Stimulated activated CD4-positive, alpha-beta T cell treated with anti-CD3 and anti-CD28 coated beads, TNF-alpha, amount 100 ng/mL, for 1 hour (primary cell): ENCODE measurements at places on chromosomes 1 and 21.

DNA sequence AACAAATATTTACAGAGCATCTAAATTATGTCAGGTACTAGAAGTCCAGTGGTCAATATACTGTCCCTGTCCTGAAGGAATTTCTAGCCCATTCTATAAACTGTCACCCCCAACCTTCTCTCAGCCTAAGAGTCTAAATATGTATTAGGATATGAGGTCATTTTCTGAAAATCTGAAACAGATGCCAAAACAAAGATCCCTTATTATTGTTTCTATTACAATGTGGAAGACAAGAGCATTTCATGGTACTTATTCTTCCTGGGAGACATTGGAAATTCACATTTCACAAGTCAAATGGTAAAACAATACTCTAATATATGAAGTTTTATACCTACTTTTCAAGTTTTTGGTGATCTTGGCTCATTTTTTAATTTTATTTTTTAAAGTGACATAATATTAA is 2.6 kb downstream of the CLCA1 start:
- DNase-seq, result no peak

GRCh38 chr1:40980068-40980452 is 564 bp downstream of the CTPS1 start:
- DNase-seq, result no peak

- no peak for DNase-seq
Observed at GRCh38 chr1:11690397-11691301, 861 bp upstream of the DRAXIN start.

- no peak for DNase-seq
Observed at GRCh38 chr1:27719286-27720251, 6.2 kb upstream of the FAM76A start.

GRCh38 chr1:54337928-54338327 is 68.3 kb downstream of the SSBP3 start:
- no peak for DNase-seq
